NCI-H1930 (cell line): ENCODE measurements at places on chromosomes 12 and 14.

- no peak for DNase-seq
Observed at GRCh38 chr12:92226071-92226661, 80.5 kb upstream of the BTG1 start.

DNA sequence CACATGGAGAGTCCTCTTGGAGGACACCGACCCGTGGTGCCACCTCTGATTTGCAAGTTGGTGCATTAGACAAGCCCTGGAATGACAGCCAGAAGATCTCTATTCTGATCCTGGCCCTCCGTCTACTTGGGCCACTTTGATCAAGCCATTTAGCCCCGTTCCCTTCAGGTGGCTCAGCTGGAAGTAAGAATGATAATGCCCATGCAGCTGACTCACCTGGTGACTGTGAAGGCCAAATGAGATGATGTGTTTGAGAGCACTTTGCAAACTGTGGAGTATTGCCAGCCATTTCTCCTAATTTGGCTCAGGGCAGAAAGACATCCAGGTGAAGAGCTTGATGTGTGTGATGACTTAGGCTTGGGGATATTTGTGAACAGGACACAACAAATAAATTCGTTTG is 165.9 kb downstream of the ETV6 start:
- no peak for DNase-seq

GRCh38 chr14:103897075-103897947 is 30.9 kb upstream of the TDRD9 start:
- DNase-seq: no peak

- DNase-seq: no peak
Observed at GRCh38 chr12:131682510-131682895, 28.4 kb upstream of the SFSWAP start.

GRCh38 chr12:25115677-25116076 is 79.3 kb downstream of the DNAI7 start:
- DNase-seq: no peak

- no peak for DNase-seq
Observed at GRCh38 chr12:43786899-43787693, 19.0 kb downstream of the TWF1 start.

GRCh38 chr14:72665259-72665658 is 228.6 kb downstream of the DPF3 start:
- DNase-seq: no peak

DNA sequence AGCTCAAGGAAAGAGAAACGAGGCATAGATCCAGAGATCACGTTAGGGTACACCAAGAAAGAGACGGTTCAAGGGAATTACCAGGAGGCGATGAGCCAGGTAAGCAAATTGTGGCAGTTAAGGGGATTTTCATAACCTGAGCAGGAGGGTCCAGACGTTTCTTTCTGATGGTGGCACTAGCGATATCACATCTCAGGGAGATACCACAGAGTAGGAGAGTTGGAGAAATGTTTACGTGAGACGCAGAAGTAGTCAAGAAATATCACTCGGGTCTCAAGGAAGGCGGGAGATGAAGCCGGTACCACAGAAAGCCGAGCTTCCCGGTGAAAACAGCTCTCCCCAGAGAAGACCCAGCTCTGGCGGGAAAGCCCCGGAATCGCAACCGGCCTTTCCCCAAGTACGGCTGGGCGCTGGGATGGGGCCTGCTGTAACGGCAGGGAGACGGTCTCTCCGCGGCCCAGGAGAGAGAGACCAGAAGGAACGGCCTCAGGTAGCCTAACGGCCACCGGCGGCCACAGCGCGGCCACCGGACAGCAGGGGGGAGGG is 485 bp downstream of the SENP1 start:
- no peak for DNase-seq

DNA sequence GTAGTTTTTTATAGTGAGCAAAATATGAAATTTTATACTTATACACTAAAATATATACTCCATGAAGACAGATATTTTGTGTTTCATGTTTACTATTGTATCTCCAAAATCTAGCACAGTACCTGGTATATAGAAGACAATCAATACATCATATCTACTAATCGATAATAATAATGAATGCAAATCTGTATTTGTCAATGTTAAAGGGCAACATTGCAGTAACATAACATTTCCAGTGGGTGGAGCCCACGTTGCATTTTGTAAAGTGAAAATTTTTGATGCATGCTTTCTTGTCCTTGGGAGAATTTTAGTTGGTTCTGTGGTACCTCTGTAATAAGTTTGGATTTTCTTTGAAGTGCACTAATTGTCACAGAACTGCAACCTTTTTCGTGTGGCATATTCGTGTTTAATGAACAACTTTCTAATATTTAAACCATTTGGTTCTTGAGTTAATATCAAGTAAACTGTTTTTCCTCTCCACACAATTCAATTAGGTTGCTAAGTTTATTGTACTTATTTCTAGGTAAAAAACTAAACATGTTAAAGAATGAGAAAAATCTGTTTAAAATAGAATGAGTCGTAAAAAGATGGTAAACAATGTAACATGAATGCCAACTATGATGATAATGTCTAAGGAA is 47.4 kb downstream of the AVPR1A start:
- DNase-seq: peak; percentile 22

DNA sequence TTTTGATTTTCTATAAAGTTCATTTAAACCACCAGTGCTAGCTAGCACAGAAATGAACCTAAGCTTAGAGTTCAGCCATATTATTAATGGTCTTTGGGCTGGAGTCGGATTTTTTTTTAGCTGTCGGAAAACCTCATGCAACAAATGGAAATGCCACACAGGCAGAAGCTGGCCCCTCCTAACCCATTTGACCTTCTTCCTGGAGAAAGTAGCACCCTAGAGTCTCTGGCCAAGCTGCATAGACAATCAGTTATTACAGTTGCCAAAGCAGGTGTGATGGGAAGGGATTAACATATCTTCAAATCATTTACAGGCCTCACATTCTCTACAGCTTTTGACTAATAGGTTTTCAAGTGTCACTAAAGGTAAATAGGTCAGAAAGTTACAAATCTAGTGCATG is 49.4 kb downstream of the PTPRQ start:
- no peak for DNase-seq

GRCh38 chr12:59452259-59452658 is 143.6 kb upstream of the SLC16A7 start:
- no peak for DNase-seq

DNA sequence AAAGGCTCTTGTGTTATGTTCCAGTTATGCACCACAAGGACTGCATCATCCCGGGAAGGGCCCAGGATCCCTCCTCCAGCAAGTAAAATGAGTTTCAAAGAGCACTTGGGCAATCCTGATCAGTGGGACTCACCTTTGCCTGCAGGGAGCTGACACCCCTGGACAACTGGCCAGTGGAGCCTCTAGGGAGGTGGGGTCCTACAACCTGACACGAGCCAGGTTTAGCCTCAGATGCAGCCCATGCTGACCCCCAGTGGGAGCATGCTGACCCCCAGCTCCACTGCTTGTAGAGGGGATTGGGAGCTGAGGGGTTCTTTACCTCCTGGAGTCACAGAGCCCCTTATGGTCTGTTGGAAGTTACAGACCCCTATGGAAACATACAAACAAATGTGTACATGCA is 365.8 kb downstream of the CACNA1C start:
- no peak for DNase-seq

- DNase-seq: no peak
Observed at GRCh38 chr12:44847888-44848702, 28.0 kb downstream of the NELL2 start.
